ENCODE measurements at places on chromosomes 16 and 17.

DNA sequence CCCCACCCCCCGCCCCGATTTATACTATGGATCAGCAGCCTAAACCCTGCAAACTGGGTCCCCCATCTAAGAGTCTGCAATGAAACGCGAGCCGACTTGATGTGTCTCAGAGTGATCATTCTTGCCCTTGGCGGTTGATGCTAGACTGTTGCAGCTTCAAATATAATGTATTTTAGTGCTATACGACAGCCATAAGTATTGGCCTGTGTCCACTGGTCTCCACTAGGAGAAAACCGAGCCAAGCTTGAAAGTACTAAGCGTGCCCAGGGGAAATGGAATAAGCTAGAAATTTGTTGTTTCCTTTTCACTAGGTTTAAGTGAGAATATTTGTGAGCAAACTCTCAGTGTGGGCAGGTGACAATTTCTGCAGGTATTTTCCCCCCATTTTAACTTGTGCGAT lies 711.2 kb downstream of the MAF start:
- DNase-seq: no peak

GRCh38 chr16:2775131-2775716 lies 1.9 kb downstream of the ELOB start:
- DNase-seq: no peak

GRCh38 chr16:11133344-11133943 lies 122.6 kb downstream of the SOCS1 start:
- DNase-seq: no peak

DNA sequence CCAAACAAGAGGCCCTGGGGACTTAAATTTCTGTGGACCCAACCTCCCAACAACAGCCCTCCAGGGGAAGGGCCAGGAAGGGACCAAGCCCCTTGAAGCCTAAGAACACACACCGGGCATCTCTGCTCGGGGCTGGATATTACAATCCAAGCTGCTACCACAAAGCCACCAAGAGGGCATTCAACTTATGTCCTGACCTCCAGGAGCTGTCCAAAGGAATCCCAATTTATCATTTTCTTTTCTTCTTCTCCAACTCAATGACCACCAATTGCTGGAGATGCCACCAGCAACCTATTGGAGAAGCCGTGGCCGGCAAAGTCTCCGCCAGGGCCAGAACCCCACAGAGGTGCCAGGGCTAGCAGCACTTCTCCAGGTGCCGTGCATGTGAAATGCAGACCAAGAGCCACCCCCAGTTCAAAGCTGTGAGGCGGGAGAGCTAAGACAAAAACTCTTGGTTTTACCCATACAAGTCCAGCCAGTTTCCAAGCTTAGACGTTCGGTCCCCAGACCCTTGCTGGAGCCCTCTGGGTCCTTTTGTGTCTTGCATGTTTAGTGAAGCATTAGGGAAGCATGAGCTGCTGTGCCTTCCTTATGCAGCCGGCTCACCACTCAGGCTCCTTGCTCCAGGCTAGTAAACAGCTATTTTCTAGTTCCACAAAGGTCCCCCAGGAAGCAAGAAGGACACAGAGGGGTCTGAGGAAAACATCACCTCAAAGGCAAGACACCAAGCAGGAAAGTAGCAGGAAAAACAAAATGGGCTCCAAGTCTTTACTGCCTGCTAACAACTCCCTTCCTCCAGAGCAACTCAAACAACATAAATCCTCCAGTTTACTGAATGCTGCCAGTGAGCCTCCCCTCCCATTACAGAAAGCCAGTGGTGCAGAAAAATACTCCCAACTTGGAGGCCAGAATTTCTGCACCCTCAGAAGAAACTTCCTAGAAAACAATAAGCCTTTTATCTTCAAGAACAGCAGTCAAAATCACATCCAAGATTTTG lies 3.2 kb downstream of the PITPNA start:
- DNase-seq: no peak

DNA sequence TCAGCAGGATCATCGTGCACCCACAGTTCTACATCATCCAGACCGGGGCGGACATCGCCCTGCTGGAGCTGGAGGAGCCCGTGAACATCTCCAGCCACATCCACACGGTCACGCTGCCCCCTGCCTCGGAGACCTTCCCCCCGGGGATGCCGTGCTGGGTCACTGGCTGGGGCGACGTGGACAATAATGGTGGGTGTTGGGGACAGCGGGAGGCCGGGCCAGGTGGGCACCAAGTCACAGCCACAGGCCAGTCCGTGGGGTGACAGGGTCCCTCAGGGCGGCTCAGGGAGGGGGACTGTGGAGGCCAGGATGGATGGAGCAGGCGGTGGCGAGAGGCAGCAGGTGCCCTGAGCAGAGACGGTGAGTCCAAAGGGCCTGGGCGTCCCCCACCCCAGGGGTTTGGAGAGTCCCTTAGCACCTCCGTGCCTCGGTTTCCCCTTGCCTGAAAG lies 1.0 kb downstream of the TPSD1 start:
- DNase-seq: no peak

- no peak for DNase-seq
Observed at GRCh38 chr16:1542166-1542500, 8.7 kb downstream of the TMEM204 start.
